ENCODE measurements at places on chromosomes 3 and 15.

DNA sequence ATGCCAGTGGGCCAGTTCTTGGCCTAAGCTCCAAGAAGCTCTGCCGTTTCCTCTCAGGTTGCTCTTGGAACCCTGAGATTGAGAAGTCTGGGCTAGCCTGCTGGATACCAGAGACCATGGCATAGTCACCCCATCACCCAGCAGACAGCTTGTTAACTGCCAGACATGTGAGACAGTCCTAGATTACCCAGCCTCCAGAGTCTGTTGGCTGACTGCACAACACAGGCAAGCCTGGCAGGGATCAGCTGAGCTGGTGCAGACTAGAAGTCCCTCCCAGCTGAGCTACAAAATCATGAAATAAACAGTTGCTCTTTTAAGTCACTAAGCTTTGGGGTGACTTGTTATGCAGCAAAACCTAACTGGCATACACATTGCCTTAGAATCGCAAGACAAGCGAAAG lies 5.2 kb downstream of the ANAPC13 start:
- no peak for DNase-seq

DNA sequence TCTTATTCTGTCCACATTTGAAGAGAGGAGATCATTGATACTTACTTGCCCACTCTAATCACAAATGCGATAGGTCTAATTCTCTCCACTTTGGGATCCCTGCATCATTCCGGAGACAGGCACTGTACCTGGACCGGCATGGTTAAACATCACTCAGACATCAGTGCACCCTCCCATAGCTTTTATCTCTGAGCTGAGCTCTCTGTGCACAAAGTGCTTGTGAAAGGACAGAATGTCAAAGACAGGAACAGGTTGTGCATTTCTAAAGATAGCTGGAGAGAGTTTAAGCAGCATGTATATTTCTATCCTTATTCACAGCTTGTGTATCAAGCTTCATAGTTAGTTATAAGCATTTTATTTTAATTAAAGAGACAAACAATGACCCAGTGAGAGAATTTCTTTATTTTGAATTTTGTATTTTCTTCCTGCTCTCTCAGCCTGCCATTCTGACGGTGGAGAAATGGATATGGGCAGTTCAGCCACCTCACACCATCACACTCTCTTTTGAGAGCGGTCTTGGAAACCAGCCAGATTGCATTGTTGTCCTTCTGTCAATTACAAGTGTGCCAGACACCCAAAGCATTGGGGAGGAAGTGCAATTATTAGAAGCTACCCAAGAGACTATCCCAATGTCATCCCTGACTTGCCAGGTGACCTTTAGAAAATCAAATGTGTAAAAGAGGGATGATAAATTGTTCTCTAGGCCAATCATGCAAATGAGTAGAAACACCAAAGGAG lies 65.2 kb upstream of the CHL1 start:
- DNase-seq, result no peak

- DNase-seq, result no peak
These were observed 30.0 kb upstream of the SLC2A2 start for GRCh38 chr3:171056528-171056927.

- DNase-seq, result no peak
These were observed 36.5 kb upstream of the PDZRN3 start for GRCh38 chr3:73661265-73661664.

- DNase-seq, result no peak
These were observed 42.5 kb downstream of the IL1RAP start for GRCh38 chr3:190556351-190556750.

GRCh38 chr15:82056958-82057823 lies 11.4 kb upstream of the MEX3B start:
- DNase-seq, result no peak

DNA sequence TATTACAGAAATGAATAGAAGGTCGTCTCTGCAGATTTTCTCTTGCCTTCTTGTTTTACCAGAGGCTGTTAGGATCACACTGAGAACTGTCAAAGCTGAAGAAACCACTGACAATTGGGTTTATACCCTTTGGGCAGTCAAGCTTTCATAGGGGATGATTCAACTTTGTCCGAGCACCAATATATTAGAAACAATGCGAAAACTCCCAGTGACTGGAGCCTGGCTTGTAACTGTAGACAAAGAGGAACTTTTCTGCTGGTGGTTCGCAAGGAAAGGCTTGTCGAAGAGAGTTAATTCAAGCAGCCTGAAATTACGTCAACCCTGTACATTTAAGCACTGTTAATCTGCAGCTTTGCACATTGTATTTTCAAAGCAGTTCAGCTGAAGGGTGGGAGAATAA lies 193.2 kb upstream of the ZNF385D start:
- DNase-seq, result no peak

- DNase-seq, result no peak
These were observed 5.7 kb downstream of the ABHD5 start for GRCh38 chr3:43696441-43696840.

DNA sequence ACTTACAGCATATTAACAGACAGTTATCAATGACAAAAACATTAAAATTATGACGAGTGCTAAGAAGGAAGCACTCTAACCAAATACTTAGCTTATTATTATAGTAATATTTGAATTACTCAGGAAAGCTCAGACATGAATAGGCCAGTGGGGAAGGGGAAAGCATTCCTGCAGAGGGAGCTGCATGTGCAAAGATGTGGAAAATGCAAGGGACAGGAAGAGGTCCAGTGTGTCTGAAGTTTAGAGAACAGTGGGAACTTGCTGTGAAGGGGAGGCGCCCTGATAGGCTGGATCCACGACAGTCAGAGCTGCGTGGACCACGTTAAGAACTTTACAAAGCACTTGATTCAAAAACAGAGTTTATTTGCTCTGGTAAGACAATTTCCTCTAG lies 1.2 kb upstream of the SPICE1 start:
- no peak for DNase-seq

GRCh38 chr15:49987198-49987785 lies 131.7 kb downstream of the ATP8B4 start:
- DNase-seq, result no peak

GRCh38 chr3:151168269-151169094 lies 34.5 kb downstream of the GPR171 start:
- DNase-seq, result no peak
